ENCODE measurements at places on chromosomes 5 and 9.

DNA sequence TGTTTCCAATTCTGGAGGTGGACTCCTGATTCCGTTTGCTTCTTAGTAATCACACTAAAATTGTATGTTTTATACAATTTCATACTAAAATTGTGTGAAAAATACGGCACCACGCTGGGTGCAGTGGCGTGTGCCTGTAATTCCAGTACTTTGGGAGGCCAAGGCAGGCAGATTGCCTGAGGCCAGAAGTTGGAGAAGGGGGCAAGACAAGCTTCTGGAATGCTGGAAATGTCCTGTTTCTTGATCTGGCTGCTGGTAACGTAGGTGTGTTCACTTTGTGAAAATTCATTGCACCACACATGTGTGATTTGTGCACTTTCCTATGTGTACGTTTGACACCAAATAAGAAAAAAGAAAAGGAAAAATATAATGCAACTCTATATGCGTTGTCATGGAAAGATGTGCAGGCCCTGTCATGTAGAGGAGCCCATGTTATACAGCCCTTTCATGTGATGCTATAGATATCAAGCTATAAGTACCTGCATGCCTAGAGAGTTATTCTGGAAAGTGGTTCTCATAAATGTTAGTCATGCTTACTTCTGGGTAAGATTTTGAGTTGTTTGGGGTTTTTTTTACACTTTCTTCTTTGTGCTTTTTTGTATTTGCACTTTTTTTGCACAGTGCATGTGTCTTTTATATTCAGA is 119.9 kb downstream of the TMEM174 start:
- H3K27me3 ChIP-seq: peaks cover 27% of the 10 kb centered on the region
- H3K4me3 ChIP-seq: no peak overlapping the region
- no peak overlapping the region for H3K27ac ChIP-seq
- no peaks in the 10 kb centered on the region for H3K4me1 ChIP-seq

DNA sequence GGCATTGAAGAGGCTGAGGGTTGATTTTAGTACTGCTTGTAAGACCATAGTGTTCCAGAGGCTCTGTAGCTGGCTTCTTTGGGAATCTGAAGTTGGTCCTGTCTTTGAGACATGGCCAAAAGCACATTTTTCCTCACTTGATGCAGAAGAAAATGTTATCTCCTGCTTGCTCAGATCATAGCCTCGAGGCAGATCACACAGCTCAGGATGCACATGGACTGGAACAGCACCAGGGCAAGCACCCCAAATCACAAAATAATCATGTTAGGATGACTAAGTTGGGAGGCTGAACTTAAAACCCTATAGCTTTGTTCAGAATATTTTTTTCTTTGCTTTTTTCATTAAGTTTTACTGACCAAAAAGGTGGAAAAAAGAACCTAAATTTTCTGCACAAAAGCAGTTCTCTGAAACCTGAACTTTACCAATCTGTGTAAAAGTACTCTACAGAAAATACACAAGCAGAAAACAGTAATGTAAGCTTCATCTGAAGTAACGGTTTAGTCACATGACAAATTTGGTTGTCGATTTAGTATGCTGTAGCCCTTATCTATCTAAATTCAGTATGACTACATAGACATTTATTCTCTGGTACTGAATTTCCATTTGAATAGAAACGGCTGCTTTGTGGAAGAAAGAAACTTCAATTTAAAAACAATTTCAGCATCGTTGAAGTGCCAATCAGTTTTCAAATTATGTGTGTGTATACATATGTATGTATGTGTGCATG is 3.4 kb downstream of the KLHL9 start:
- peaks cover 20% of the 10 kb centered on the region for H3K4me1 ChIP-seq
- H3K27ac ChIP-seq: no peak overlapping the region
- no peak overlapping the region for H3K4me3 ChIP-seq
- no peak for DNase-seq
- H3K27me3 ChIP-seq: no peaks in the 10 kb centered on the region

- H3K27ac ChIP-seq: no peak overlapping the region
- H3K36me3 ChIP-seq: no peaks in the 10 kb centered on the region
- H3K27me3 ChIP-seq: no peaks in the 10 kb centered on the region
- DNase-seq: no peak
Observed at GRCh38 chr5:36641431-36641830, 35.0 kb downstream of the SLC1A3 start.

DNA sequence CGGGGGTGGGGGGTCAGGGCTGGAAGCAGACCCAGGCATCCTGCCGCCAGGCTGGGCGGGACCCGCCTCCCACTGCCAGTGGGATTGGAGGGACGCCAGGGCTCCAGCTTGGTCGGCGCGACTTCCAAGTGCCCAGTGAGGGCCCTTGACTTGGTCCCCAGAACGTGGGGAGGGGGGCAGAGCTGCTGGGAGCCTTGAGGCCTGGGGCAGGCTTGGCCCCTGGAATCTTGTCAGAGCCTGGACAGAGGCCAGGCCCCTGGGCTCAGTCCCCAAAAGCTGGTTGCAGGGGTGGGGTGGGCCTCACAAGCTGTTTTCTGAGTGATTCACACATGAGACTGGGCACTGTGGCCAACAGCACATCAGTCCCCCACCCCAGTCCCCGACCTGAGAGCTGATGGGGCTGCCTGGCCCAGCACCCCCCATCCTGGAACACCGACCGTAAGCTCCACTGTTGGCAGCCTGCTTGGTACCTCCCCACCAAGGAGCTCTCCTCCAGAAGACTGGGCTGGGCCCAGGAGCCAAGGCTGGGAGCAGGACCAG is 526 bp downstream of the CLIC3 start:
- DNase-seq: no peak
- H3K4me3 ChIP-seq: peak overlapping the region; percentile 32
- H3K27ac ChIP-seq: peak overlapping the region; percentile 57

DNA sequence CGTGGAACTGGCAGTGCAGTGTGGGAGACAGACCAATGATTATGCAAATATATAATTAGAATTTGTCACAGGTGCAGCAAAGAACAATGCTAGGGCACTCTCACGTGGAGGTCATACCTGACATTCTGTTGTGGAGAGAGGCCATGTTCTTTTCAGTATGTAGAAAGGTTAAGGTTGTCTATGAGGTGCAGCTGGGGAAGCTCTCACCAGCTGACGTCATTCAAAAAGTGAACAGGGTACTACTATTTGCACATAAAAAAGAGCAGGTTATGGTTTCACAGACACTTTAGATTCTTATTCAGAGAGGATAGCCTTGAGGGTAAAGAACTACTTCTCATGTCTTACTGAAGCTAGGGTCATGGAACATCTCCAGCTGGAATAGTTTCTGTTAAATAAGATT is 19.1 kb downstream of the SH3GL2 start:
- DNase-seq: no peak
- H3K36me3 ChIP-seq: no peaks in the 10 kb centered on the region
- H3K4me1 ChIP-seq: no peaks in the 10 kb centered on the region
- no peak overlapping the region for H3K4me3 ChIP-seq

DNA sequence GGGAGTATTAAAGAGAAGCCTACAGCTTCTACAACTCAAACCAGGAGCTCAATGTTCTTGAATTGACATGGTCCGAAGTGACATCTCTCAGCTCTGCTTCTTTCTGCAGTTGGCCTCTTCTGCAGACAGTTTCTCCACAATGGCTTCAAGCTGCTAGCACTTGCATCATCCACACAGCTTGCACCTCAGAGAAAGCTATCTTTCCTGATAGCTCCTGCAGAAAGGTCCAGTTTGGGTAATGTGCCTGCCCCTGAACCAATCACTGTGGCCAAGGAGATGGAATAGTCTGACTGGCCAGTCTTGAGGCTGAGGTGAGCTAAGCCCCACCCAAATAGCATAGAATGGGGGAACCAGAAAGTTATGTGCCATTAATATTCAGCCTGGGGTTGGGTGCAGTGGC is 95.8 kb upstream of the ABCA1 start:
- no peak for DNase-seq
- H3K4me3 ChIP-seq: no peak overlapping the region
- no peaks in the 10 kb centered on the region for H3K36me3 ChIP-seq
- H3K27ac ChIP-seq: no peak overlapping the region
- H3K27me3 ChIP-seq: no peaks in the 10 kb centered on the region

DNA sequence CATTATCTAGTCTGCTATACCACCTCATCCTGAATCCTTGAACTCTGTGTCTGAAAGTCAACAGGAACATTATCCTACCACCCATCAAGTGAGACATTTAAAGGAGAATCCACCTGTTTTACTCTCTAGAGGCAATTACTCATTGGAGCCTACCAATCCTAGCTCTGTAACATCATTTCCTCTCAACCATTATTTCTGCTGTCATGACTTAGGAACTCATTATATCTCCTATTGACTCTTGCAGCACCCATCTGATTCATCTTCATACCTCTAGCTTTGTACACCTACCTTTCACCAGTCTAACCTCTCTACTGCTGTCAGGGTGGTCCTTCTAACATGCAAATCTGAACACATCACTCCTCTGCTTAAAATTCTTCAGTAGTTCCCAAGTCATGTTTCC is 481.5 kb downstream of the NFIB start:
- H3K36me3 ChIP-seq: no peaks in the 10 kb centered on the region
- no peak for DNase-seq
- no peaks in the 10 kb centered on the region for H3K27me3 ChIP-seq
- H3K4me3 ChIP-seq: no peak overlapping the region
- H3K27ac ChIP-seq: no peak overlapping the region
- H3K4me1 ChIP-seq: no peaks in the 10 kb centered on the region

GRCh38 chr5:81303563-81303962 is 2.2 kb downstream of the ZCCHC9 start:
- no peak for DNase-seq
- no peaks in the 10 kb centered on the region for H3K36me3 ChIP-seq
- no peak overlapping the region for H3K4me3 ChIP-seq
- peaks cover 12% of the 10 kb centered on the region for H3K4me1 ChIP-seq

GRCh38 chr9:34802916-34803315 is 93.0 kb upstream of the CCL21 start:
- H3K4me3 ChIP-seq: no peak overlapping the region
- DNase-seq: no peak

DNA sequence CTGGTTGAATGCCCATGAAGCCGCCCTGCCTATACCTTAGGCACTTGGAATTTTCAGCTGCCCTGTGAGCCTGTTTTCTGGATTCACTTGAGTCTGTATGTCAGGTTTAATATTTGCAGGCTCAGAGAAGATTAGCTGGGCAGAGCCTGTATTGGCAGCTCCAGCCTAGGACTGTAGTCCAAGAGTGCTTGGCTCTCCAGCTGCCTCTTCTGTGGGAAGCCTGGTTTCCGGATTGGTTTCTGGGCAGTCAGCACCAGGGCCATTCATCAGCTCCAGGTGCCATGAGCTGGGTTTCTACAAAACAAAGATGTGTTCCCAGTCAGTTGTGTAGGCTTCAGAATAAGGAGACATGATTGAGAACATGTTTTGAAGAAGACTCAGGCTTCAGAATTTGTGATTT is 90.1 kb downstream of the ARHGAP26 start:
- H3K27me3 ChIP-seq: no peaks in the 10 kb centered on the region
- H3K4me1 ChIP-seq: peaks cover 14% of the 10 kb centered on the region
- H3K27ac ChIP-seq: no peak overlapping the region
- no peak for DNase-seq

GRCh38 chr5:148858106-148858505 is 31.7 kb downstream of the ADRB2 start:
- DNase-seq: no peak
- no peak overlapping the region for H3K4me3 ChIP-seq
- no peaks in the 10 kb centered on the region for H3K36me3 ChIP-seq
- H3K4me1 ChIP-seq: no peaks in the 10 kb centered on the region
- H3K27ac ChIP-seq: no peak overlapping the region
- no peaks in the 10 kb centered on the region for H3K27me3 ChIP-seq

- H3K27me3 ChIP-seq: peaks cover 4% of the 10 kb centered on the region
- no peak overlapping the region for H3K4me3 ChIP-seq
- no peak overlapping the region for H3K27ac ChIP-seq
- no peaks in the 10 kb centered on the region for H3K36me3 ChIP-seq
- no peaks in the 10 kb centered on the region for H3K4me1 ChIP-seq
Observed at GRCh38 chr9:74742792-74743730, 144.7 kb downstream of the TRPM6 start.

DNA sequence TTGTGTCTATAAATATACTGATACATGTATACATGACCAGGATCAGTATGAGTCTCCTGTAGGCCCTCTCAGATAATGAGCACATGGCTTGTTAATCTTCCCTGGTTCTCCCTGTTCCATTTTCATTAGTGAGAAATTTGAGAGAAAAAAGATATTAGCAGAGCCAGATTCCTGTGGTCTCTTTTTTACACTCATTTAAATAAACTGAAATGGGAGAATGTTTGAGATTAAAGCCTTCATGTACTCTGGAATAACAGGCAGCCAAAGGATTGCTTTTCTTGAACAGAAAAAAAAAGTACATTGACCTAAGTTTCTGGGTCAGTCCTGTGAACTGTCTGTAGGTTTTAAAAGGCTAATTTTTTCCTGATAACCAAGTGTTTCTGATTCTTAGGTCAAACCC is 44.2 kb downstream of the PWWP2A start:
- H3K27me3 ChIP-seq: no peaks in the 10 kb centered on the region
- no peak overlapping the region for H3K27ac ChIP-seq
- no peak overlapping the region for H3K4me3 ChIP-seq
- no peaks in the 10 kb centered on the region for H3K36me3 ChIP-seq
